Suppressor macrophage (primary cell): ENCODE measurements at places on chromosomes 16 and 17.
A peak's percentile ranks its signal among the peaks of the same experiment; 100 is the strongest.

DNA sequence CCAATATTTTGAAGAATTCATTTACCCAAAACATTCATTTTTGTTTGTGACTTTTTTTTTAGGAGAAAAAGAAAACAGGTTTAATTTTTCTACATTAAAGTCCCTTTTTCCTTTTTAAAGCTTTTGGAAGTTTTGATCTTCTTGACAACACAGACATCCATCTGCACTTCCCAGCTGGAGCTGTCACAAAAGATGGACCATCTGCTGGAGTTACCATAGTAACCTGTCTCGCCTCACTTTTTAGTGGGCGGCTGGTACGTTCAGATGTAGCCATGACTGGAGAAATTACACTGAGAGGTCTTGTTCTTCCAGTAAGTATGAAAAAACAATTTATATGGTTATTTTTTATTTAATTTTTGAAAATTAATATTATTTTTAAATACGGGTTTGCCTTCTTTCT is 37.2 kb downstream of the SIAH1 start:
- no peak for DNase-seq

DNA sequence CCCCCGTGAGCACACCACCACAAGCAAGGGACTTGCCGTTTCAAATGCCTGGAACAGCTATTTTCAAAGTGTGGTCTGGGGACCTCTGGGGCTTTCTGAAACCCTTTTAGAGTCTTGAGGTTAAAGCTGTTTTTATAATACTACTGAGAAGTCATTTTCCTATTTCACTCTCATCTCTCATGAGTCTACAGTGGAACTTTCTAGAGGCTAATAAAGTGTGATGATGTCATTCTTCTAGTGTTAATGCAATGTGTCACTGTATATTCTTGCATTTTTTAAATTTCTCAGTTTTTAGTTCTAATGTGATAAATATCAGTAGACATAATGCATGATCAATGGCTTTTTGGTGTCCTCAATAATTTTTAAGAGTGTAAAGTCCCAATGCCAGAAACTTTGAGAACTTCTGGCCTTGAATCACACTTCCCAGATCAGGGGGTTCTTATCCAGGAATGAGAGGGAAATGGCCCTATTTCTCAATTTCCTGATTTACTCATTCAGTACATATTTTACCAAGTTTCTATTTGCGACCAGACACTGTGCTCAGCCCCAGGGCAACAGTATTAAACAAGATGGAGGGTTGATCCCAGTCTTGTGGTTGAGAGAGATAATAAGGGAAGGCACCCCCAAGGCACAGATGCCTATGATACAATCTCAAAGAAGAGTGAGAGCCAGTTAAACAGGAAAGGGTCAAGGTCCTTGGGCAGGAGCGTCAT is 444.0 kb downstream of the HS3ST3B1 start:
- peak; percentile 54 for DNase-seq

DNA sequence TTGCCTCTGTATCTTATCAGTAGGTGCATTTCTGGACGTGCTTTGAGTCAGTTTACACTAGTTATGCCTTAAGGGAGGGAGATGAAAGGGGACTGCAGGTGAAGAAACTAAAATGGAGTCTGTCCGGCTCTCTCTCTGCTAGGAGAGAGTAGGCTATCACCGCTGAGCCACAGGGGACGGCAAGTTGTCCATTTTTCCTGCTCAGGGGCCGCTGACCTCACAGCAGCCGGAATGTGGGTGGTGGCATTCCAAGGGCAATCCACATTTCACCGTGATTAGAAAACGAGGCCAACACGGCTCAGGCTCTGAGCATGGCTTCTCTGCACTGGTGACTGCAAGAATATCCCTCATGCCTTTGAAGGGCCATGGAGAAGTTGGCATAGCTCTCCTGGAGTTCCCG is 19.0 kb upstream of the KLHDC4 start:
- no peak for DNase-seq

- no peak for DNase-seq
These were observed 12.4 kb upstream of the SUPT4H1 start for GRCh38 chr17:58364270-58364942.

GRCh38 chr16:57529391-57530103 is 6.8 kb downstream of the CCDC102A start:
- DNase-seq = no peak

- DNase-seq = no peak
These were observed 512 bp upstream of the ADAMTS18 start for GRCh38 chr16:77435272-77435820.

DNA sequence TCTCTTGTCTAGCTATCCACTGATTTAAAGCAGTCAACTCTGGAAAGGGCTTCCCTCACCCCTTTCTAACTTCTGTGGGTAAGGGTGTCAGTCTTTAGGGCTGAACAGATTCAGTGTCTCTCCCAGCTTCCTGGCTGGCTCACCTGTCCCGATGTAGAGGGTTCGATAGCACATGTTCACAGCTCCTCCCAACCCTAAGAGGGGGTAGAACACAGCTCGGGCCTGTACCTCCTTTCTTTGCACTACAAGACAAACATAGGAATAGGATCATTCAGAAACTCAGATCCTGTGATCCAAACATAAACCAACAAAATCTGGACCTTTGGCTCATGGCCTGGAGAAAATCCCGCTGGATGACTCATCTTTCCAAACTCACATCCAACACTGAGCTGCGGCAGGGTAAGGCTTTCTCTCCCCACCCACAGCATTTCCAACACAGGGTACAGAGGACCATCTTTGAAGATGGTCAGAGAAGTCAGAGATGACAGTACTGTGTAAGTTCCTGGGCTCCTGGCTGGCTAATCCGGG is 5.8 kb upstream of the DHRS13 start:
- DNase-seq = no peak

GRCh38 chr16:89037261-89038152 is 56.1 kb upstream of the ACSF3 start:
- DNase-seq = peak; percentile 39

DNA sequence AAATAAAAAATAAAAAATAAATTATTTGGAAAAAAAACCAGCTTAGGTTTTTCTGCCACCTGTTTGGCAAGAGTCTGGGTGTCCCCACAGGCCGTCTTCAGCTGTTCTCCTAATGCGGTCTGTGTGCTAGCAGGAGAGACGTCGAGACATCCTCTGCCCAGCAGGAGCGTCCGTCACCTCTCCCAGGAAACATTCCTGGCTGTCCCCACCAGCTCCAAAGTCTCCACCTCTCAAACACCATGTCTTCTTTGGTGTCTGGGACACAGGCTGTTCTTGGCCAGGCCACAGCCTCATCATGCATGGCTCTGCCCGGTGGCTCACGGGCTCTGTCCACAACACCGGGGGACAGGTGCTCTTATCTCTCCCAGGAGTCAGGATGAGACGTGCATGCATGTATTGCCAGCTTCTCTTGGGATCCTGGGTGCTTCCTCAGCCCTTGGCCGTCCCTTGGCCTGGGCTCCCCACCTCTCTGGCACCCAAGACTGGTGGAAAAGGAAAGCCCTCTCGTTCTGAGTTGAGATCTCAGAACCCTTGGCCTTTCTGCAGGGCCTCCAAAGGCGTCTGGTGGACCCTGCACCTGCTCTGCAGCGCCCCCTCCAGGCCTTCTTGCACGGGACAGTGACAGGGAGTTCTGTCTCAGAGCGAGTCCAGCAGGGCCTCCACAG is 84.9 kb upstream of the CBX4 start:
- DNase-seq = peak; percentile 38

GRCh38 chr17:4176808-4177472 is 33.9 kb downstream of the CYB5D2 start:
- no peak for DNase-seq

GRCh38 chr17:30230596-30231125 is 4.8 kb downstream of the SLC6A4 start:
- DNase-seq = no peak

- DNase-seq = peak; percentile 52
These were observed 825 bp downstream of the HEATR6 start for GRCh38 chr17:60077672-60078519.

- no peak for DNase-seq
These were observed 2.1 kb upstream of the PYCR1 start for GRCh38 chr17:81939218-81939617.

DNA sequence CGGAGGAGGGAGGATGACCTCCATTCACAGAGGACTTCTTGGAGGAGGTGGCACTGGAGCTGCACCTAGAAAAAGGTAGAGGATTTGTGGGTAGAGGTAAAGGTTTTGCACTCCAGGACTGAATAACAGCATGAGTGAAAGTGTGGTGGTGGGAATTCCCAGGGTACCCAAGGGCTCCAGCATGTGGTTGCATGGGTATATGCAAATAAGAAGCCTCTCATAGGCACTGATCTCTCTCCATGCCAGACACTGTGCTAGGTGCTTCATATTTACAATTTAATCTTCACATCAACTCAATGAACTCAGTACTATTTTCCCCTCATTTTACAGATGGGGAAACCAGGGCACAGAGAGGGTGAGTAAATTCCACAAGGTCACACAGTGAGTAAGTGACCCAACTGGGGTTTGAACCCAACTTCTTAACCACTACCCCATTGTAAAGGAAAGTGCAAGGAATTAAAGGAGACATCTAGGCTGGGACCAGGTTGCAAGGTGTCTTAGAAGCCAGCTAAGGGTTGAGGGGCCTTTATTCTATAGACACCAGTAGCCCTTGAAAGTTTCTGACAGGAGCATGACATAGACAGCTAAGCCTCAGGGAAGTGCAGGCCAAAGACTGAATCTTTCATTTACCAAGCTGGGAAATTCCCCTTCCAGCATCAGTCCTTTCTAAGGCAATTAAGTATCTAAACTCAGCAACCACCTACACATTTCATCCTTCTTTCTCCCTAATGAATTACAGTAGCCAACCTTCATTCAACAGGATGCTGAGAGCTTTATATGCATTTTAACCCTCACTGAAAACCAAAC is 21.3 kb downstream of the SCNN1B start:
- no peak for DNase-seq

DNA sequence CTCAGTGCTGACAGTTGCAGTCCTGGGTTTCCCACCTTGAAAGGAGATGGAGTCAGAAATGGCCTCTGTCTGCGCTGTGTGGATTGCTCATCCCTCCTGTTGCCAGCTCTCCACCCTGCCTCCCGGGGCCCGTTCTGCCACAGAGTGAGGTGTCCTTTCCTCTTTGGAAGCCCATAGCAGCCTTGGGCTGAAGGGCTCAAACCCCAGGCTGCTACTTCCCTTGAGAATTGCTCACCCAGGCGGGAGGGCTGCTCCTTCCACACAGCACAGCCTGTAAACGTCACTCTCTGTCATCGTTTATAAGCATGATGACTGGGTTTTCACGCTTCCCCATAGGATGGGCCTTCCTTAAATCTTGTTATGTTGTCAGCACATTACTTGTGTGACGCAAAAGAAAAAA is 62.7 kb downstream of the FOXK2 start:
- peak; percentile 43 for DNase-seq

DNA sequence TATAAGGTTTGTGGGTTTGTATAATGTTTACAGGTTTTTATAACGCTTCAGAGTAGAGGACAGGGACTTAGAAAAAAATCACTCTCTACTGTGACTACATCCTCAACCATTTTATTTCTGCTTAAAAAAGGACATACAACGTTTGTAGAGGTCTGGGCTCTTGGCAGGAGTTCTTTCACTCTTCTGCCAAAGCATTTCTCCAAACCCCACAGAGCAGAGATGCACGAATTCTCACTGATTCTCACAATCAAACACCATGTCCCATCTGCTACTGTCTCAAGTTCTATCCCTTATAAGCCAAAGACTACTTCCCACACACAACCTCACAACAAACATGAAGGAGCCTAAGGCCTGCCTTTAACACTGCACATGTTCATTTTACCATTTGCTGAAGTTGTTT is 7.0 kb upstream of the ANKFY1 start:
- no peak for DNase-seq

GRCh38 chr16:14600164-14600563 is 29.9 kb downstream of the PARN start:
- peak; percentile 23 for DNase-seq

DNA sequence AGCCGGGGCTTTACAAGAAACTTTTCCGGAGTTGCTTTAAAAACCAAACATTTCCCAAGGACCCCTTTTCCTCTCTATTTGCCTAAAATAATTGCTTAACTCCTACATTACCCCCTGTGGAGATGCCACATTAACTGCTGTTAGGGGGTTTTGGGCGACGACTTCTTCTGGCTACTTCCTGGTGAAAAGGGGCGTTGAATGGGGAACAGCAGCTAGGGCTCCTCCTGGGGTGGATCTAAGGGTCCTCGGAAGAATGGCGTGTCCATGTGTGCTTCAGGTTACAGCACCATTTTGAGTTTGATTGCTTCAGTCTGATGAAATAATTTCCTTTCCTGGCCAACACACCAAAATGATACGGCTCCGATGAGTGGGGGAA is 22.0 kb downstream of the ABCC1 start:
- DNase-seq = no peak

- DNase-seq = peak; percentile 3
These were observed 2.1 kb upstream of the GSDMB start for GRCh38 chr17:39920218-39921210.

GRCh38 chr17:61247439-61247838 is 152.2 kb upstream of the TBX2 start:
- DNase-seq = no peak

- no peak for DNase-seq
These were observed 8.3 kb downstream of the CCR7 start for GRCh38 chr17:40556884-40557414.

DNA sequence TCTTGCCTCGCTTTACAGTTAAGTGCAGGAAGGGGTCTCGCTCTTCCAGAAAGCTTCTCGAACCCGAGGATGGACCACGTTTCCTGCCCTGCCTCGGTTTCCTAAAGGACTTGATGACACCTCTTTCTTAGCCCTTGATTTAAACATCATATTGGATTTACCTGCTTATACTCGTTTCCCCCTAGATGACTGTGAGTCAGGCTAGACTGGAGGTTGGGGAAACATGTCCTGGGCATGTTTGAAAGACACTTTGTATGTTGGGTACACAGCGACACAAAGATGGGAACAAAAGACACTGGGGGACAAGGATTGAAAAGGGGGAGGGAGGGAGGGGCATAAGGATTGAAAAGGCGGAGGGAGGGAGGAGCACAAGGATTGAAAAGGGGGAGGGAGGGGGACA is 30.0 kb downstream of the SDK2 start:
- DNase-seq = no peak

- DNase-seq = no peak
These were observed 127.6 kb downstream of the IRX3 start for GRCh38 chr16:54158986-54159385.
